ENCODE measurements at places on chromosomes 4 and X.
A peak's percentile ranks its signal among the peaks of the same experiment; 100 is the strongest.

DNA sequence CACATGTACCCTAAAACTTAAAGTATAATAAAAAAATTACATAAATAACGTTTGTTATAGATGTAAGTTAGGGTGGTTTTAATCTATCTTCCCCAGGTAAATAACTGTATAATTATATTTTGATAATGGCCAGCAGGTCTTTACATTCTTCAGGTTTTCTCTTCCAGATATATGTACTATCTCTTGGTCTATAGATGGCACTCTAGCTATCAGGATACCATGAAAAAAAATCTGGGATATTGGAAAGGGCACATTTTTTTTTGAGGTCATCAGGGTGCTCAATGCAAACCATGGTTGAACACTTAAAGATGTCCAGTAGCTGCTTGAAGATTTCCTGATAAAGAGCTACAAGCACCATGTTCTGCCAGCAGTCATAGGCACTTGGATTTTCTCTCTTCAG is 15.6 kb upstream of the ADH4 start:
- no peak for DNase-seq

DNA sequence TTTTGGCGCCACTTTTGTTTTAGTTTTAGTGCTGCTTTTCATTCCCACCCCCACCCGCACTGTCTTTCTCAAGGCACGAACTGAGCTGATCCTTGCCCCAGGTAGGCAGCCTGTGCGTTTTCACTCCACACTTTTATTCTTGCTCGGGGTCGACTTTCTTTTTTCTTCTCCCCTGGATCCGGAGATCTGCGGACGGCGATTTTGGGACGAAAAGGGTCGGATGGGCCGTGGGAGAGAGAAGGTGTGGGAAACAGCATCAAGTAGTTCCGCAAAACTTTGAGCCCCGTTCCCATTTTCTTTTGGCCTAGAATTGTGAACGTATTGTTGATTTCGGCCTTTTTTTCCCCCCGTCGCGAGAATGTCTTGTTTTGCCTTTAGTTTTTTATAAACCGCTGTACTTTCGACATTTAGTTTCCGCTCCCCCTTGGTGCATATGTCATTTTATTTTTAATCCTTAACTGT is 531 bp downstream of the STAG2 start:
- no peak for DNase-seq

- DNase-seq = peak; percentile 59
Observed at GRCh38 chr4:78722320-78722719, 53.8 kb upstream of the BMP2K start.

GRCh38 chr4:173782660-173783059 is 252.6 kb upstream of the HAND2 start:
- peak; percentile 11 for DNase-seq

DNA sequence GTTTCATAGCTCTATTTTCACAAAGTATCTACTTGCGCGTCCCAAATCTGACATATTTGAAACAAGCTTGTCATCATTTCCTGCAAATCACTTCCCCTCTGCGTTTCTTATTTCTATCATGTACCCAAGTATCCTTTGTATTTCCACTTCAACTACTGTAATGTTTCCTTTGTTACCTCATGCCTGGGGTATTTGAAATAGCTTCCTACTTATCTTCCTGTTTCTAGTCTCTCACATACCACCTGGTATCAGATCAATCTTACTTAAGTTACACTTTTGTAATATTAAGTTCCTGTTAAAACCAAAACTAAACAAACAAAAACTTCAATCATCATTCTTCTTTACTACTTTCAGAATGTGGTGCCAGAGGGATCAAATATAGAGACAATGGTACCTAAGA is 93.6 kb upstream of the SMAD1 start:
- DNase-seq = no peak

DNA sequence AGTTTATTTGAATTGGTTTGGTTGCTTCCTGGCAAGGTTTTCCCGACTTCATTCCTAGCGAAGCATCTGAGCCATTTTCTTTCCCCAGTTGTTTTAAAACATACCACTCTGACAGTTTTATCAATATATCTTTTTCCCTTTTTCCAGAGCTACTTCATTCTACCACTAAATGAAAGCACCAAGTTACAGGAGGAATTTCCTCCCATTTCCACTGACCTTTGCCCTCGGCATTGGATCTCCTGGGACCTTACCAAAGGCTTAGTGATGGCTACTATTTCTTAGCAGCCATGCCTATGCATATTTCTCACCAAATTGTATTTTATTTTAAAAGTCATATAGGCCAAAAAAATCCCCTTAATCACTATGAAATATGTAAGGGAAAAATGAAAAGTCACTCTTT is 150.5 kb downstream of the ZNF330 start:
- DNase-seq = no peak

DNA sequence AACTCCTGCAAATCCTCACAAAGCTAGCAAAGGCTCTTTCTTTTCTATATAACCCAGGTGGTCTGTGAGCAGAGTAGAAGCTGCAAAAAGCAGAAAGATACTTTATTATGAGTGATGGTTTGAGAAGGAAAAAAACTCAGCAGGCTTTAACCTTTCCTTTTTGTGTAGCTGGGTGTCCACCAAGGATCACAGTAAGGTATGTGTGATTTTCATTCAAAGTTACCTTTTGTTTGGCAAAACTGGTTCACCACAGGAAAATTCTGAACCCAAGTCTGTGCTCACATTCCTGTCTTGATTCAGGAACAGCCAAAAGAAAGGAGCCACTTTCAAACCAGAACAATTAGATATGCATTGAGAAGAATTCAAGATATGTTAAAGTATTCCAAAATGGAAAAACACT is 35.7 kb downstream of the FRAS1 start:
- peak; percentile 29 for DNase-seq

- no peak for DNase-seq
Observed at GRCh38 chr4:157776930-157777528, 395.8 kb downstream of the GASK1B start.

- peak; percentile 70 for DNase-seq
Observed at GRCh38 chr4:114180481-114180880, 201.0 kb upstream of the ARSJ start.

GRCh38 chr4:168390041-168390440 is 71.5 kb upstream of the DDX60 start:
- no peak for DNase-seq

GRCh38 chrX:120456973-120457372 is 12.1 kb downstream of the LAMP2 start:
- DNase-seq = no peak

DNA sequence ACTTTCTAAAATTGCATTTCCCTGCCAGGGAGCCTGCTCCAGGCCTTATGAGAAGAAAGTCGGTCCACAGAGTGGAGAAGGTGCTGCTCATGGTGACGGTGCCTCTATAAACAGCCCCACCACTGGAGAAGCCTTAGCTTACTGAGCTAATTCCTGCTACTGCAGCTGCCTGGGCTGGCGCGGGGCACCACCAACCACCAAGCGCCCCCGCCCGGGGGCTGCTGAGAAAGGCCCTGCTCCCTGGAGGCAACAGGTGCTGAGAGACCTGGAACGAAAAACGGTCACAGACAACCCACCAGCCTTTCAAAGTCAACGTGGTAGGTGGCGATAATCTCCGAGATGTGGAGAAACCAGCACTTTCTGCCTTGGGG is 2.9 kb downstream of the HCFC1 start:
- DNase-seq = peak; percentile 74

- DNase-seq = no peak
Observed at GRCh38 chrX:39599339-39599738, 498.4 kb downstream of the BCOR start.

DNA sequence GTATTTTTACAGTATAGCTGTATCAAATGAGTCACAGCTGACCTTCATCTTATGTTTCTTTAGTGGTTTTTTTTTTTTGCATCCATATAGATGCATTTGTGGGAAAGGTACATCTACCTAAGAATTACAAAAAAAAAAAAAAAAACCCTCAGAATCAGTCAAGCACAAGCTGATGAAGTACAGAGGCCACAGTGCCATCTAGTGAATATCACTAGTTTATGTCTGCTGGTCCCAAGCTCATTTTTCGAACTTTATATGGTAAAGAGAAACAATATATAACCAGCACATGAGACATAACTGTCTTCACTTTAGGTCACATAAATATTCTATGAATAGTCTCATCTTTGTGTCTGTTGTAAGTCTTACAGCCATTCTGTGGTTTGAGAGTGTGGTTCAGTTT is 220.1 kb downstream of the DLG3 start:
- no peak for DNase-seq

GRCh38 chrX:136202889-136203288 is 48.3 kb downstream of the MAP7D3 start:
- DNase-seq = no peak
